ENCODE measurements at places on chromosomes 4 and X.

GRCh38 chrX:102044496-102044895 lies 81.0 kb upstream of the TCEAL2 start:
- DNase-seq = no peak

- no peak for DNase-seq
These were observed 25.8 kb upstream of the GTPBP6 start for GRCh38 chrX:344371-344901.

DNA sequence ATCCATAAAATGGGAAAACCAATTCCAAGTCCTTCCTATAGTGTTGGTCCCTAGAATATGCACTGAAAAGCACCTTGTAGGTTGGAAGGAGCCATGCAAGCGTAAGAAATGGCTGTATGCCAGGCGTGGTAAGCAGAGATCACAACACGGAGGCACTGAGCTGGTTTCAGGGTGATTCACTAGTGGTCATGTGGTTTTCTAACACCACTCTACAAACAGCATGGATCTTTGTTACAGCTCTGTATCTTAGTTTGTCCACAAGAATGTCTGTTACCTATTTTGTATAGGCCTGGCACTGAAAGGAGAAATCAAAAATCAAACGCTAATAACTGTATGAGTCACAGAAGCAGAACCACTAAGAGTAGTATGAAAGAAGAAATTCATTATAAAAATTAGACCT lies 71.9 kb downstream of the MAGEB17 start:
- DNase-seq = peak; percentile 31

GRCh38 chrX:7269991-7270390 lies 122.0 kb upstream of the PUDP start:
- peak; percentile 3 for DNase-seq

GRCh38 chrX:1781766-1782165 lies 166.9 kb downstream of the ASMT start:
- no peak for DNase-seq

DNA sequence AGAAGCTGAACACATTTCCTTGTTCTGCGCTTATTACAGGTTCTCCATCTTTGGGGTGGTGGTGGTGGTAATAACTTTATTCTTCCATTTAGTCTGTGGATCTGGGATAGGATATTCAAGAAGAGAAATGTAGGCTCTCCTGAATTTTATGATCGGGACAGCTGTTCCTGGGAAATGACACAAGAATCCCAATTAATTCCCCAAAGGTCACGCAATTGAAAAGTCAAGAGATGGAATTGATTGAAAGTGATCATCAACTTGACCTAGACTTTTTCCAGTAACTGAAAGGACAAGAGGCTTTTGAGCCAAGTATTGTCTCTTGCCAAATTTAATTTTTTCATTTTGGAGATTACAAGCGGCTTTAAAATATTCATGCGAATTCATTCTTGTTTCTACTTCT lies 98.7 kb upstream of the CBLL2 start:
- DNase-seq = no peak

GRCh38 chrX:44253575-44253942 lies 89.9 kb downstream of the EFHC2 start:
- DNase-seq = no peak

DNA sequence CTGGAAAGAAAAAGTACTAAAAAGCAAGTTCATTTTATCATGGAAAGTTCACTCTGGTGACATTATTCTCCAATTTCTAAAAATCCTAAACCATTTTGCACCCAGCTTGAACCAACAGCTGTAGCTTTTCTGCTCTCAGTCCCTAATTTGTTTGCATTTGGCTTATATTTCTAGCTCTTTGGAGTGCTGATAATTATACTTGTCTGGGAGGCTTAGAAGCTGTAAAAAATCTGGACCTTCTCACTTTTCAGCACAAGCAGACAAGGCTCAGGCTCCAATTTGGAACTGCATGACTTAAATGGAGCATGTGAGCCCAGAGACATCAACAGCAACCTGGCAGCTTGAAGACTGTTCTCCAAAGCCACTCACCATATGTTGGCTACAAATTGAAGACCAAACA lies 170.9 kb upstream of the PCDH18 start:
- DNase-seq = no peak

- no peak for DNase-seq
These were observed 30.1 kb upstream of the UGT2B17 start for GRCh38 chr4:68606240-68606639.

DNA sequence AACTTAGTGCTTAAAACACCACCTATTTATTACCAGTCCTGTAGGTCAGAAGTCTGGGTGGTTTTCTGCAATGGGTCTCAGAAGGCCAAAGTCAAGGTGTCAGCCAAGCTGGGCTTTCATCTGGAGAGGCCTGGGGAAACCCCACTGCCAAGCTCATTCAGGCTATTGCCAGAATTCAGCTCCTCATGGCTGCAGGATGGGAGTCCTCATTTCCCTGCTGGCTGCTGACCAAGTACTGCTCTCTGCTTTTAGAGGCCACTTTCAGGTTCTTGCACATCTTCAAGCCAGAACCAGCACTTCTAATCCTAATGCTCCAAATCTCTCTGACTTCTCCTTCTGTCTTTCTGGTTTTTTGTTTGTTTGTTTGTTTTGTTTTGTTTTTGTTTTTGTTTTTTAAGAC lies 109.3 kb downstream of the BCOR start:
- no peak for DNase-seq

DNA sequence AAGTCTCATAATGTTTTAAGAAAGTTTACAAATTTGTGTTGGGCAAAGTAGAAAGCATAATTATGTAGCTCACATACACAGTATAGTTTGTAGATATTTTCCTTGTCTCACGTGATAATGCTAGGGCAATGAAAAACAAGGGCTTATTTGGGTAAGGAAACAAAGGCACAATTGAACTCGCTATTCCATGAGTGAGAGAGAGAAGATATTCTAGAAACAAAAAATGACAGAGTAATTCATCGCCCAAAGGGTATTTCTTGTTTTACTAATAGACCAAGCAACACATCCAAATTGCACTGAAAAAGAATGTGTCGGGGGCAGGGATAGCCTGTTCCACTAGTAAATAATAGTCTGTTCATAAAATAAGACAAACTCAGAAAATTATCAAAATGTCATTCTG lies 3.6 kb upstream of the ASB11 start:
- no peak for DNase-seq

DNA sequence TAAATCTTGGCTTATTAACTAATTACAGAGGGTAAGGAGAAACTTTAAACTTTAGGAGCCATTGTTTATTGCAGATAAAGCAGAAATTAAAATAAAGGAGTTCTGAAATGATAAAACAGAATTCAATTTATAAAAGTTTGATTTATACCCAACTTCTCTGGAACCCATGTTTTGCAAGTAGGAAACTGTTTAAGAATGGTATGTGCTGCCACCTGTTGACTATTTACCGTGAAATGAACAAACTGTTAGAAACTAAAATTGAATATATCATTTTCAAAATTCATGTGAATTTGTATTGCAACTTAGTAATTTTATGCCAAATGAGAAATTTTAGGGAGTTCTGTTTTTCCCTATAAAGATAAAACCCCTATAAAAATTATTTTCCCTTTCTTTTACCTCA lies 11.0 kb upstream of the TBC1D8B start:
- DNase-seq = peak; percentile 51

DNA sequence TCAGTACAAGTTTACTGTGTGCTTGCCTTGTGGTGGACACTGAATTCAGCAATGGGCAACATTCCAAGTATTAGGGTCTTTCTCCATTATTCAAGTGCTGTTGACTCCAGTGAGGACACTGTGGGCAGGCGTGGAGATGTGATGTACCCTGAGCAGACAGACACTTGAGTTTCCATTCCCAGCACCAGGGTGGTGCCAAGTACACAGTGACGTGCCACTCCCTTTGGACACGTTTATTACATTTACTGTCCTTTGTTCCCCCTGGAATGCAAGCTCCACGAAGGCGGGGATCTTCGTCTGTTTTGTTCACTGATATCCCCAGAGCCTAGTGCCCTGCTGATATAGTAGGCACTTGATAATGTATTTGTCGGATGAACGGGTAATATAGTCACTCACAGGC lies 130.6 kb upstream of the STX18 start:
- no peak for DNase-seq

DNA sequence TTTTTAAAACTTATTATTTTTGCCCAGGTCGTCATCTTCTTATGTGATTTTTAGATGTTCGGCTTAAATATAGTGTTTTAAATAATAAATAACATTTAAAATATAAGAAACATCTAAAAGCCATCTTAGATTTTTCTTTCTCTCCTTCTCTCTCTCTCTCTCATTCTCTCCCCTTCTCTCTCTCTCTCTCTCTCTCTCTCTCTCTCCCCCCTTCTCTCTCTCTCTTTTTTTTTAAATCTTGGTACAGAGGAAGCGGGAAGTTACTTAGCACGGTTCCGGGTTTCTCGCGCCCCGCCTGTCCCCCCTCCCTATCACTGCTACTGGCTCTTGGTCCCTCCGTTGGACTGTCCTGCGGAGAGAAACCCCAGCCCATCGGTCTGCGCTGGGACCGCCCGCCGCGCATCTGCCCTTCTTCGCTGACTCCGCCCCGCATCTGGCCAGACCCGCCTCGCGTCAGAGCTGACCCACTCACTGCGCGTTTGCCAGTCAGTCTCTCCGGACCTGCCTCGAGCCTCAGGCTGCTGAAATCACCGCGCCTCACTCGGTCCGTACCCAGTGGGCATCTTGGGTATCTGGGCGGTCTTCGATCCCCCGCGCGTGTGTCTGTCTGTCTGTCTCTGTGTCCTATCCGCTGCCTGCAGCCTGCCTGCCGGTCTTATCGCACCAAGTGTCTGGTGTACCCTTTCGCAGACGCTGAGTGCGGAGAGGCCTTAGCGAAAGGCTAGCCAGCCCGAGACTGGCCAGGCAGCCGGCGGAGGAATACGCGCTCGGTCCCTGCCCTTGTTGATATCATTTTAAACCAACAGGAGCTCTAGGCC lies at the start of gene PABPC5:
Gene PABPC5, plus strand, starts transcription at position 489 of the 818 bp plus-strand sequence. CDS start 739 bp downstream, outside the sequence.
- DNase-seq = peak; percentile 86

GRCh38 chrX:139738581-139738980 lies 30.6 kb upstream of the MCF2 start:
- no peak for DNase-seq

DNA sequence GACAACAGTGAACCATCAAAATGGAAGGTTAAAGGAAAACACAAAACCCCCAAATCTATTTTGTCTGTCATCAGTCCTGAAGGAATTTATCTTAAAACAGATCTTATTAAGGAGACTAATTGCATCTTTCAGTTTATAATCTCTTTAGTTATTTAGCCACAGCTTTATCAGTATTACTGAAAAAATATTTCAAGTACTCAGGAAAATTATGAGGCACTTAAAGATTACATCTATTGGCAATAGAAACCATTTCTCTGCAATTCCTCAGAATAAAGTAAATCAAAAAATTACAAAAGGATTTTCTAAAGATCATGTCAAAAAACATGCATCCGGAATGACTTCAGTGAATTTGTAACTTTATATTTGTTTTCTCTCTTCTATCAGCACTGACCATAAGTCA lies 35.2 kb downstream of the ANTXR2 start:
- DNase-seq = no peak

- no peak for DNase-seq
These were observed 589.2 kb downstream of the SH3BGRL start for GRCh38 chrX:81791086-81791485.

GRCh38 chr4:181685461-181685860 lies 557.7 kb upstream of the TENM3 start:
- peak; percentile 42 for DNase-seq

DNA sequence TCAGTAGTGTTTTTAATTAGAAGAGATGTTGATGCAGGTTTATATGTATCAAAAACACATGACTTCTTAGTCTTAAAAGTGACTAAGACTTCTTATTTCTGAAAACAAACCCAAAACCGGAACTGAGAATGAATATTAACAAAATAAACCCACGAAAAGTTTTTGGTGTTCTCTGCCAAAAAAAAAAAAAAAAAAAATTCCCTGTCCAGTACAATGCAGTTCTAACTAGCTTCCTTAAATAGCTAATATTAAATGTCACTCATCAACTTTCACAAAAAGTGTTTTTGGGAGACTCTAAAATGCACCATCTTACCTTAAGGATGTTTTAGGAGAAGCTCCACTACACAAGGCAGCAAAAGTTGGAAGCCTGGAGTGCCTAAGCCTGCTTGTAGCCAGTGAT lies 2.0 kb downstream of the ANKRD37 start:
- DNase-seq = no peak

DNA sequence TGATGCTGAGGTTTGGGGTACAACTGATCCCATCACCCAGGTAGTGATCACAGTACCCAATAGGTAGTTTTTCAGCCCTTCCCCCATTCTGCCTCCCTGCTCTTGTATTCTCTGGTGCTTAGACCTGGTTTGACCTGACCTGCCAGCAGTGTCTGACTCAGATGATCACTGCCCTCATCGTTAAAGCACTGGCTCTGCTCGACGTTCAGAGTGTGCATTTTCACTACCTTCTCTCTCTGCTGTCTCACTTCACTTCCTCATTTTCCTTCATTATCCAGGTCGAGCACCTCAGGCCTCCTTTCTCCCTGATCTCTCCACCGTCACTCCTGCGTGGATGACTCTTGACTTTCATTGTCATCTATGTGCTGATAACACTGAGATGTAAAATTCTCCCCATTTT lies 83.6 kb downstream of the PARM1 start:
- no peak for DNase-seq

DNA sequence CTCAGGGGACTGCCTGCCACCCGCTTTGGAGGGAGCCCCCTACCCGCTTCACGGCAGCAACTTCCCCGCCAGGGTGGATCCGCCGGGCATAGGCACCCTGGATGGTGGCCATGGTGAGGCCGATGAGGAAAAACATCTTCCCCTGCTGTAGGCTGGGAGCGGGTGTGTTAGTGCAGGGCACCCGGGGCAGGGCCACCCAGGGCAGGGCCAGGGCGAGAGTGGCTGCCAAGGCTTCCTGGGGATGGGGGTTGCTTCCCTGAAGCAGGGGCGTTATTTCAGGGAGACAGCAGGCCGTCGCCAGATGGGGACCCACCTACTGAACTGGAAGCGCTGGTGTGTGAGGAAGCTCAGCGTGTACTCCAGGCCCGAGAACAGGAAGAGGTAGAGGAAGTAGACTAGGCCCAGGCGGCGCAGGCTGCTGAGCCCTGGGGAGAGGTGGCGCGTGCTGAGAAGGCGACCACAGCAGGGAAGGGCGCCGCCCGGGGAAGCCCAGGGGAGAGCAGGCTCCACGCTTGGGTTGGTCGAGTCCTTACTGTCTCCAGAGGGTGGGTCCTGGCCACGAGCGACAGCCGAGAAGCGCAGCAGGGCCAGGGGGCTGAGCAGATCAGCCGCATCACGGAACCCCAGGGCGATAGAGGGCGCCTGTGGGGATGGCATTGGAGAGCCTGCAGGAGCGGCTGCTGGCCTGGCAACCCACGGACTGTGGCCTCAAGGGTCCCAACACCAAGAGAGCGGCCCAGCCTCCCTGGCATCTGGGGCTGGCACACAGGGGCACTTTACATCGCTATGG lies 31.5 kb downstream of the NOP14 start:
- DNase-seq = no peak

- no peak for DNase-seq
These were observed 59.6 kb upstream of the RASSF6 start for GRCh38 chr4:73679836-73680235.

DNA sequence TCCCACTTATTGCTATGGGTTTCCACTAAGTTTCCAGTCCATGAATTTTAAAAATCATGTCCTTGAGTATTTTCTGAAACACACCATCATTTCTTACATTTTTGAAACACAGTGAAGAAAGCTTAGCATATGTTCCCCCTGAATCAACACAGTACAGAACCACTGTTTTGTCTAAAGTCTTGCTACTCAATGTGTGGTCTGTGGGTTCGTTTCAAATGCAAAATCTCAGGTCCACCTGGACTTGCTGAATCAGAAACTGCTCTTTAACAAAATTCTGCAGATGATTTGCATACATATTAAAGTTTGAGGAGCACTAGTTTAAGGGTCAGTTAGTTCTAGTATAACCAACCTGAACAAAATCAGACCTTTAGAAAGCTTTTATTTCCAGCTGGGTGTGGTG lies 60.4 kb downstream of the SUPT20HL2 start:
- DNase-seq = no peak

GRCh38 chr4:71156616-71157015 lies 163.2 kb downstream of the DCK start:
- no peak for DNase-seq

All from adipocyte (in vitro differentiated cells).